ENCODE measurements at places on chromosomes 3 and 15.
A peak's percentile ranks its signal among the peaks of the same experiment; 100 is the strongest.

DNA sequence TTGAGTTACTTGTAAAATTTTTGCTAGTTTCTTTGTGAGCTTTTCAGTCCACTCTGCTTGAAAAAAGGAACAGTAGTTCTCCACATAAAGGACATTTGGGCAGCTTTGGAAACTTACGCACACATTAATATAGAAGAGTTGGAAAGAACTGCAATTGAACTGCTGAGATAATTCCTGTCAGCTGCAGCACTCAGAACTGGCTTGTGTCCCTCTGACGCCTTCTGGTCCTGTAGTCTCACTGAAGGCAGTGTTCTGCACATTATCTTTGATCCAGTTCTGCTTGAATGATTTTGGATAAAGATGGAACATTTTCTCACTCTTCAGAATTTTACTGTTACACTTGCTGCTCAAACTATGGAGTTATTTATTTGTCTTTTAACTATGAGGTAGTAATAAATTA is 901.9 kb downstream of the OTOL1 start:
- no peak for DNase-seq

GRCh38 chr3:158739078-158739477 is 6.8 kb upstream of the RARRES1 start:
- DNase-seq = no peak

GRCh38 chr3:77606372-77606771 is 566.5 kb downstream of the ROBO2 start:
- DNase-seq = no peak

- no peak for DNase-seq
Measured at GRCh38 chr3:37712421-37712820, 149.3 kb upstream of the CTDSPL start.

DNA sequence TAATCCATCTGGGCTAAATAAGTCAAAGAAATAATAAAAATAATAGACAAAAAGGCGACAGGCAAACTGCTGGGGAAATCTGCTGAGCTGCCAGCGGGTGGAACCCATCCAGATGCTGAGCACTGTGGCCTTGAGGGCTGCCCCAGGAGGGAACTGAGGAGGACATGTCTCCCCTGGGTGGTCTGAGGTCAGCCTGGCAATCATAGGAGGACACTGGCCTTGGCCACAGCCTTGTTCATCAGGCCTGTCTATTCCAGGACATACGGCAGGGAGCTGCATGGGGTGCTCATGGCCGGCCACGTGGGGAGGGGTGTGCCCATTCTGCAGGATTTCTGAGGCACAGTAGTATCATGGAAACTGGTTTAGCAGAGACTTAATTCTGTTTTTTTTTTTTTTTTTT is 21.5 kb upstream of the SNRPA1 start:
- no peak for DNase-seq

- peak; percentile 77 for DNase-seq
Measured at GRCh38 chr3:171654809-171655208, 155.5 kb downstream of the PLD1 start.

DNA sequence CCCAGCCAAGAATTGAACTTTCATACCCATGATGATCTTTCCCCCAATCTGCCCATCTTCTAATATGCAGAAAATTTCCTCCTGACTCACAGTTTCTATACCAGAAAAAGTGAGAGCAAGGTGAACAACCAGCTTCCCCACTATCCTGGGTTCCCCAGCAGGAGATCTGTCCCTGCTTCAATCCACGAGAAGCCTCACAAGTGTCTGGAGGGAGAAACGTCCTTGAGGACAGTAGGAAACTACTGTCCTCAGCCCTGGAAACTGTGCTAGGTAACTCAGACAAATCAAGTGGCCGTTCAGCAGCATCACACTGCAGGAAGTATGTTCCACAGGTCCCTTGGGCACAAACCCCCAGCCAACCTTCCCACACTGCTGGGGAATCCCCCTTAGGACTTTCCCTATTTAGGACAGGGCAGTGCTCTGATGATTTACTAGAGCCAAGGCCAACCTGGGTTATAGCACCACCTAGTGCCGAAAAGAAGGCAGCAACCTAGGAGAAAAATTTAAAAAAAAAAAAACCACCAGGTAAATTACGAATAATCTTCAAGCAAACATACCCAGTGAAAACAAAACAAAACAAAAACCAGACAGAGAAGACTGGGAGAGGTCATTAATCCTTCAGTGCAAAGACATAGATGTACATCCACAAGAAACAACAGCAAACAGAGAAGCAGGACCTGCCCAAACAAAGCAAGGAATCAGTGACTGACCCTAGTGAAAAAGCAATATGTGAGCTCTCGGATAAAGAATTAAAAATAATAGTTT is 36.0 kb downstream of the MORC1 start:
- no peak for DNase-seq

Data from cardiac septum (tissue), 1 donor.